ENCODE measurements at places on chromosomes 3 and 15.
A peak's percentile ranks its signal among the peaks of the same experiment; 100 is the strongest.

DNA sequence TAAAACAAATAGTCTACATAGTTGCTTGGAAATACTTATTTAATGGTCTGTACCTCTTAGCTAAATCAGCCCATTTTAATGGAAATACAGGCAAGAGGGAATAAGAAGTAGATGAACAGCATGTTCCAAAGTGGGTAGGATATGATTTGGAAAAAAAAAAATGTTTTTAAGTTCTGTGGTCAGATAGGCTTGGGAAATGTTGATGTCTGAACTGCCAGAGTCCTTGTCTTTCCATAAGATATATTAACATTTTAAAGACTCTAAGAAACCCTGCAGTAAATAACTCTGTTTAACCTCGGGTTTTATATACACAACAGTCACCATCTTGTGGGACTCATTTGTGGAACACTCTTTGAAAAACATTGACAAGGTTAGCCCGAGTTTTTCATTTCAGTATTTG, 40.0 kb upstream of the PTPN23 start:
- no peak for DNase-seq

- no peak for DNase-seq
Measured at GRCh38 chr3:11950576-11950975, 53.6 kb upstream of the SYN2 start.

DNA sequence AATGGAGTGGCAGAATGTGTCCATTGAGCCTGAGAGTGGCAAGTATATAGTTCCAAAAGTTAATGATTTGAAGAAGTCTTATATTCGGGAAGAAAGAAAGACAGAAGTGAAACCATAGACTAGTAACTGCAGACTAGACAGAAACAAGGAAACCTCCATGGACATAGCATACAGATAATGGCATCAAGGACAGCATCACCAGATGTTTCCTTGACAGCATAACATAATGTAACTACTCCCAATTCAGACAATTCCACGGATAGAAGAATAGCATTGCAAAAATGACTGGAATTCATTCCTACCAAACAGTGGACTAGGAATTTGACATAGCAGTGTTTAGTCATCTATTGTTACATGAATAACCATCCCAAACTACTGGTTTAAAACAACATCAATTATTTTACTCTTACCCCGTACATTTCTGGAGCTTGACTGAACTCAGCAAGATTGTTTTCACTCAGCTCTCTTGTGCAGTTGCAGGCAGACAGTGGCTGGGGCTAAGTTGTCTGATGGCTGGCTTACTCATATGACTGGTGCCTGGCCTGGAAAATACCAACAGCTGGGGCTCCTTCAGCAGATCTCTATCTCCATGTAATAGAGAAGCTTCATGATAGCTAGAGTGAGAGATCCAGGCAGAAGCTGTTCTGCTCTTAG, 109.7 kb upstream of the GADL1 start:
- DNase-seq = no peak

- no peak for DNase-seq
Measured at GRCh38 chr3:197961582-197961945, 1.5 kb downstream of the LMLN start.

GRCh38 chr15:70086636-70087035, 11.1 kb downstream of the TLE3 start:
- no peak for DNase-seq

GRCh38 chr15:59376733-59377132, 4.1 kb upstream of the MYO1E start:
- no peak for DNase-seq

- DNase-seq = peak; percentile 48
Measured at GRCh38 chr3:51681453-51681852, 10.4 kb downstream of the TEX264 start.

DNA sequence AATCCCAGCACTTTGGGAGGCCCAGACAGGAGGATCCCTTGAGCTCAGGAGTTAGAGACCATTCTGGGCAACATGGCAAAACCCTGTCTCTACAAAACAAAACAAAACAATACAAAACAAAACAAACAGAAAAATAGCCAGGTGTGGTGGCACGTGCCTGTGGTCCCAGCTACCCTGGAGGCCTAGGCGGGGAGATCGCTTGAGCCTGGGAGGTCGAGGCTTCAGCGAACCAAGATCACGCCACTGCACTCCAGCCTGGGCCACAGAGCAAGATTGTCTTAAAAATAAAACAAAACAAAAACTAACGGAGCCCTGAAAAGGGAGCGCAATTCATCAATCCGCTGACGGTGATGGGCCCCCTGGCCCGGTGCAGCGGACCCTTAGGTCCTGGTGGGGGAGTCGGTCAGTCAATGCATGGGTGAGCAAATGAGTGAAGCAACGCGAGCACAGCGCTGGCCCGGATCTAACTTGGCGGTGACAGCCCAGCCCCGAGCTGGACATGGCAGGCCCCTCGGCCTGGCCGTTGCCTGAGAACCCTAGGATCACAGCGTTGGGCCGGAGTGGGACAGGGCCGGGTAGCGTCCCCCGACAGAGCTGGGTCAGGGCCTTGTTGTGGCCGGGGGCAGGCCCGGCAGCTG, 52.4 kb upstream of the BLM start:
- DNase-seq = no peak

DNA sequence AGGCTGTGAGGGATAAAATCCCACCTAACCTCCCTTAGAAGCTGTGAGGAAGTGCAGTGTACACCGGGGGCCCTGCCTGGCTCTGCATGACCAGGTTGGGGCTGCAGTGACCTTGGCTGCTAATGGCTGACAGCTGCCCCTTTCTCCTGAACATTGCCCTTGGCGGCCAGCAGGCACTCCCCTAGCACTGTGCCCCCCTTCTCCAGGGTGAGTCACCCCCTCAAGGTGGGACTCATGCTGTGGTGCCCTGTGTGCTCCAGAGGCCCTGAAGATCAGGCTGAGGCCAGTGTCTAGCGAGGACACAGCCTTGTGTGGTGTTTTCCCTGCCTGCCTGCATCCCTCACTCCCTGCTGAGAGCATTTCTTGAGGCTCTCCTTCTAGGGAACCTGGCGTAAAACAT, 21.0 kb upstream of the FGD5 start:
- DNase-seq = no peak

DNA sequence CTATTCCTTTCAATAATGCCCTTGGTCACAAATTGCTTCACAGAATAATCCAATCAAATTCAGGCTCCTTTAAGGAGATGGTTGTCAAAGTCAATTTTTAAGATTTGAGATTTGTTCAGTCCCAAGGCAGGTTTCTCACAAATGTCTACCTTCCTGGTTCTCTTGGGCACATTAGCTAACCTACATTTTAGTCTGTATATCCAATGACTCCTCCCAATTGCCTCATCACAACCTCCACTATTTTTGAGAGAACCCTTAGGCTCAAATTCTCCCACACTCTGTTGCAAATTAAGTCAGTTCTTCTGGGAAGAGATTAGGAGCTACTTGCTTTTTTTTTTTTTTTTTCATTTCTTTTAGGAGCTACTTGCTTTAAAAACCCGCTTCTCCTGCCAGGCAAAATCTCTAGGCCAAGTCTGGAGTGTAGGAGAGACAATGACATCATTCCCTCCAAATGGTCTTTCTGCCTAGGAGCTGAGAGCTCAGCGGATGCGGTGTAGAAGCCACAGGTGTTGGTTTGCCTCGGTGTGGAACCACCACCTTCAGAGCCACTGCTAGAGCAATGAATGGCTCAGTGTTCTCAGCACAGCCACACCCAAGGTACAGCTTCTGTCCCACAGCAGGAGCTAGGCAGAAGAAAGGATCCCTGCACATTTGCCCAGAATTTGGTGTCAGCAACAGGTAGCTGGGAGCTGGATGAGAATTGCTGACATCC, 10.0 kb upstream of the INO80 start:
- DNase-seq = no peak

- no peak for DNase-seq
Measured at GRCh38 chr3:20230954-20231353, 44.9 kb upstream of the SGO1 start.

Measured in activated naive CD4-positive, alpha-beta T cell treated with Interleukin-2 at 50 U/mL for 16 hours (primary cell).